ENCODE measurements at places on chromosomes 7 and 10.
A peak's percentile ranks its signal among the peaks of the same experiment; 100 is the strongest.

DNA sequence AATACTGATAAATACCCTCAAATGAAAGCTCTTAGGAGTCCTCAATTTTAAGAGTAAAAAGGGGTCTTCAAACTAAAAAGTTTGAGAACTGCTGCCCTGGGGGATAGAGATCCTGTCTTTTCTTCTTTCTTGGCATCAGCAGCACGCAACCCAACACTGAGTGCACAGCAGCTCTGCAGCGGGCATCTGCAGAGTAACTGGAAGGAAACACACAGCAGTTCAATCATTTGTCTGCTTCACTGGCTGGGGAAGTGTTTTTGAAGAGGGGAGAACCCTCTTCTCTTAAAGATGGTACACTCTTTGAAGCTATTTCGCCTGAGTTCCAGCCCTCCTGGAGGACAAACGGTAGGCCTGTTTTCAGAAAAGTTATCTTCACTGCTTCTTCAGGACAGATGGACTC, 193.6 kb downstream of the FGFR2 start:
- DNase-seq: no peak

GRCh38 chr10:106000721-106001120, 1163.8 kb downstream of the SORCS1 start:
- no peak for DNase-seq

DNA sequence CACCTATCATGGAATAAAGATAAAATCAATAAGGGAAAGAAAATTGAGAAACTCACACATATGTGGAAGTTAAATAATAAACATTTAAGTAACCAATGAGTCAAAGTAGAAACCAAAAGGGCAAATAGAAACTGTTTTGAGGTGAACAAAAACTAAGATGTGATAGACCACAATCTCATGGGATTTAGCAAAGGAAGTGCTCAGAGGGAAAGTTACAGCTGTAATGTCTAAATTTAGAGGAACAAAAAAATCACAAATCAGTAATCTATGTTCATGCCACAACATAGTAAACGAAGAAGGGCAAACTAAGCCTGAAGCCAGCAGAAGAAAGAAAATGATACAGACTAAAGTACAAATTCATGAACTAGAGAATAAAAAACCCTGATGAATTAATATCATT, 16.3 kb downstream of the CYP3A4 start:
- DNase-seq: no peak

- no peak for DNase-seq
Measured at GRCh38 chr10:101617102-101617823, 29.1 kb downstream of the DPCD start.

- no peak for DNase-seq
Measured at GRCh38 chr7:33918438-33919143, 13.3 kb downstream of the BMPER start.

- no peak for DNase-seq
Measured at GRCh38 chr10:131446171-131446570, 134.7 kb upstream of the TCERG1L start.

DNA sequence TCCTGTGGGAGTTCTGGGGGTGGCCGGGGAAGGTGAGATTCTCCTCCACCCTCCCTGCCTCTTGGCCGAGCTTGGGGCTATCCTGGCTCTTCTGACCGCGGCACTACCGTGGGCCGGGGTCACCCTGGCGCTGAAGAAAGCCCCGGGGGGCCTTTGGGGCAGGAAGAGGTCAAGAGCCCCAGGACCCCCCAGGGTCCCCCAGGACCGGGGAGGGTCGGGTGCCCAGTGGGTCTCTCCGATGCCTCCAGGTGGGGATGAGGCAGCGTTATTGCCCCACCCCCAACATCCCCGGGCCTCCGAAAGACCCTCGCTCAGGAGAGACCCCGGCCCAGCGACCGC, 439 bp upstream of the KNDC1 start:
- DNase-seq: no peak

DNA sequence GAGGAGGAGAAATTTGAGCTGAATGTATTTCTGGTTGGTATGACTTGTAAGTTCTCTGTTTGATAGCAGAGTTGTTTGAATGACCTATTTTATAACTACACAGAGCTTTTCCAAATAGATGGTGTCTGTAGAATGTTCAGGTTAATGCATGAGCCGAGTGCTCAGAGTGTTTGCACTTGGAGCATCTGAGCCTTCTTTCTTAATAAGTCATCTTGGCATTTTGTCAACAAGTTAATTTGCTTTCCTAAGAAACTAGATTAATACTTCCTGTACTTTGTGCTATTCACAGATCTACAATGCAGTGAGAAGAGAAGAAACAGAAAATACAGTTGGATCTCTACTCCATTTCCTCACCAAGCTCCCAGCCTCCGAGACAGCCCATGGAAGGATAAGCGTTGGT, 138.2 kb downstream of the PLCE1 start:
- DNase-seq: peak; percentile 56

GRCh38 chr10:126115886-126116285, 219.5 kb downstream of the FANK1 start:
- no peak for DNase-seq

DNA sequence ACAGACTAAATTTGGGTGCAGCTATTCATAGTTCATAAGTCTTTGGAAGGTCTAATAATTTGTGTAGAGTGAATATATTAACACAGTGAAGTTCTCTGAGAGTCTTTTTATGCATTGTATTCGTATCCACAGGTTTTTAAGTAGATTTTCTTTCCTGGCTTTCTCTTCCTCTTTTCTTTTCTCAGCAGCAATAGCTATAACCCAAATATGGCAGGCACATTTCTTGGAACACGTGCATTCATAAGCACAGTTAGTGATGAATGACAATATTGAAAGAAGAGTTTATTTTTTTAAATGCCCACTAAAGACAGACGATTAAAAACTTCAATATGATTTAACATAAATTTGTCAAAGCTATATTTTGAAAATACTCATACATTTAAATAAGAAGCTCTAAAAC, 220.5 kb upstream of the MBL2 start:
- no peak for DNase-seq

DNA sequence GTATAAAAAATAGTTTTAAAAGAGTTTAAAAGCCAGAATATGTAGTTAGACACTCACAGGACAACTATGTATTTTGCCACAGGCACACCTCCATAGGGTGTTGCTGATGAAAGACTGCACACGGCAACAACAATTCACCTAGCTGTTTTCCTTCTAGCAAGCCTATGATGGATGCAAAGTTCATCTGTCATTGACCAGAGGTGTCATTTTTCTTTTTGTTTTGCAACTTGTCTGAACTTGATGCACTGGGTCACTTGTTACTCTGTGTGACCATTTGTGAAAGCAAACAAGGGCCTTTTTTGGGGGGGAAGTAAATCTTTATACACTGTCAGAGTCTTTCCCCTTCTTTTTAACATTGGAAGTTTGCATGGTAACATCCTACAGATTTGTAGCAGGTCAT, 258.0 kb upstream of the SEMA3A start:
- DNase-seq: no peak

- no peak for DNase-seq
Measured at GRCh38 chr7:151206914-151207313, 3.4 kb downstream of the H2BK1 start.

GRCh38 chr10:94194256-94194655, 168.5 kb downstream of the NOC3L start:
- peak; percentile 83 for DNase-seq

DNA sequence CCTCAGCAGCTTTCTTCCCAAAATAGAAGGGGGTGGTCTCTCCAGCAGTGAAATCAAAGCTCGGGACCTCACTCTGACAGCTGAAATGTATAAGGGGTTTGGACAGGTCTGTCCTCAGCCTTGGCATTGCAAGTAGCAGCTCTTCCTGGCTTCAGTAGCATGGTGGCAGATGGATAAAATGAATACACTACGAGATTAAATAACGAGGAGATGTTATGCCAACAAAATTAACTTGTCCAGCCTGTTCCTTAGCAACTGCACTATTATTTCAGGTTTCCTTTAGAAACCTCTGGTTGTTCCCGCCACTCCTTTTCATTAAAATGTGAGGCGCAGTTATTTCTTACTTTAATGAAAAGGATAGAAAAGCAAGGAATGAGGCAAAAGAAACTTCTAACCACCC, 24.9 kb downstream of the PRLHR start:
- no peak for DNase-seq

GRCh38 chr7:66377045-66377444, 171.9 kb downstream of the TPST1 start:
- no peak for DNase-seq

DNA sequence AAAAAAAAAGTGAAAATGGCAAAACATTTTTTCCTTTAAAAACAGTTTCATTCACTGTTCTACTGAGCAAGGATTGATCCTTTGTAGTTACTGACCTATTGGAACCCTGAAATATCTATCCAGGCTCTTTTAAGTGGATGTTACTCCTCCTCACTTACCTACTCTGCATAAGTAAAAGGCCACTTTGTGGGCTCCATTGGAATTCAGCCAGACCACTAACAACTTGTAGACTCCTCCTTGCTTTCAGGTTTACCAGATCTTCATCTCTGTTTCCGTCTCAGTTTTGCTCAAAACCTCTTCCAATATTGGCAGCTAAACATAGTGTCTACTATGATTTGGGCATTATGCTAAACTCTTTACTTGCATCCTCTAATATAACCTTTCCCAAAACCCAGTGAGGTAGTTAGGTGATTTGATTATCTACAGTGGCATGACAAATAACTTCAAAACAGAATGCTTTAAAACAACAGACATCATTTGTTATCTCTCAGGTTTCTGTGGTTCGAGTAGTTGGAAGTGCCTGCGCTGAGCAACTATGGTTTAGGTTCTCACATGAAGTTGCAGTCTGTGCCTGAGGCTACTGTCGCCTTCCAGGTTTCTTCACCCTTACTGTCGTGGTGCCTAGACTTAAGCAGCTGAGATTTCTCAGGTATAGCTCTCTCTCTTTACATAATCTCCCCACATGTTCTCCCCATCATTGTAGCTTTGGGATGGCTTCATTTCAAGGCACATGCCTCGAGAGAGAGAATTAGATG, 698.2 kb downstream of the REEP3 start:
- DNase-seq: no peak

GRCh38 chr7:2379161-2379560, 24.2 kb upstream of the CHST12 start:
- no peak for DNase-seq

DNA sequence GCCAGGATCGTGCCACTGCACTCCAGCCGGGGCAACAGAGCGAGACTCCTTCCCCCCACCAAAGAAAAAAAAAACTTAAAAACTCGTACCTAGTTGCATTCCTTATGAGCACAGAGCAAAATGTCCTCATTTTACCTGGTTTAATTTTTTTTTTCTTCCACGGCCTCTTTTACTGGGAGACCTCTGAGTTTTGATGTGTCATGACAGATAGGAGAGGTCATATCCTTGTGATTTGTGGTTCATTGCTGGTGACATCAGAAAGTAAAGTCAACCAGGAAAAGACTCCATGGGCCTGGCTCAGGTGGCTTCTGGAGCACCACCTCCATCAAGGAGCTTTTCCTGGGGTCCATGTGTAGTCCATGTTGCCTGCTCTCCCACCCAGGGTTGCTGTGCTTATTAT, 26.3 kb downstream of the GTF2I start:
- DNase-seq: no peak

- no peak for DNase-seq
Measured at GRCh38 chr7:77245015-77245755, 45.6 kb upstream of the FGL2 start.

- no peak for DNase-seq
Measured at GRCh38 chr10:94062611-94063010, 68.9 kb downstream of the PLCE1 start.

- no peak for DNase-seq
Measured at GRCh38 chr7:84144480-84144879, 50.1 kb downstream of the SEMA3A start.

GRCh38 chr7:145293754-145294153, 457.9 kb upstream of the TPK1 start:
- DNase-seq: no peak

DNA sequence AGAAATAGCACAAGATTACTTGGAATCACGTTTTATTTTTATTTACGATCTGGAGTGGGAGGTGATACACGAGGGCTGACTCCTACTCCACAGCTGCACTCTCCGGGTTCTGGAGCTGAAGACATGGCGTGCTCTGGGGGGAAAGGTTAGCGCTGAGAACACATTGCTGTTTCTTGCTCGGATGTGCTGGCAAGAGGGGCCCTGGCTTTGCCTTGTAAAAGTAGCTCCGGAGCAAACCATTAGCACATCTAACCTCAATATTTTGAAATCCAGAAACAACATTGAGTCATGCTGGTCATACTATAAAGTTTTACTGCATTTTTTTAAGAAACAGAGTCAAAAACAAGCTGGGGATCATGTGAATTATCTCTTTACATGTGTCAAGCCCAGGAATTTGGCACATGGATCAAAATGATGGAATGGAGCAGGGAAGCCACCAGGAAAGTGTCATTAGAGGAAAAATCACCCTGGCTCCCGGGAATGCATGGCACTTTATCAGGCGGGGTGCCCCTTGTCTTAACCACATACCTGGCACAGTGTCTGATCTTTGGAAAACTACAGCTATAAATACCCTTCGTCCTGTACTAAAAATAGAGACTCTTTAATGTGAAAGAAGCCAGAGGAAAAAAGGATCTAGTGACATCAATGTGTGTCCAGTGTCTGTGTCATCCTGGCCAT, 31.6 kb upstream of the LYZL1 start:
- peak; percentile 83 for DNase-seq

GRCh38 chr10:104563548-104563947, 77.5 kb upstream of the SORCS3 start:
- no peak for DNase-seq

All from fibroblast of skin of back (primary cell).